Dorsolateral prefrontal cortex (tissue), 122 donors: ENCODE measurements at places on chromosomes 12 and 14.

- DNase-seq: no peak
Observed at GRCh38 chr12:125064492-125064891, 743 bp upstream of the AACS start.

DNA sequence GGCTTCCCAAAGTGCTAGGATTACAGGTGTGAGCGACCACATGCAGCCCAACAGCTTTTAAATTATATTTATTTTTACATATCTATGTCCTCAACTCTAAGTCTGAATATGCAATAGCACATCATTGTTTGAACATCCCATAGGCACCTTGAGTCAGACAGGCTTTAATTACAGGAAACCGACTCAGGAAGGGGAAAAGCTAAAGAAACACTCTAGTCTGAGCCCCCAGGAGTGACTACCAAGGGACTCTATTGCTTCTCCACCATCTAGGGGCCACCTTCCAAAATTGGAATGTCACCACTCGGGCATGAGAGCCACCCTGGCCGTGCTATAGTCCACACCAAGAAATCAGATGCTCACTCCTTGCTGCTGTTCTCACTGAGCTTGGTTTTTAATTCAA, 14.0 kb upstream of the MFAP5 start:
- no peak for DNase-seq

DNA sequence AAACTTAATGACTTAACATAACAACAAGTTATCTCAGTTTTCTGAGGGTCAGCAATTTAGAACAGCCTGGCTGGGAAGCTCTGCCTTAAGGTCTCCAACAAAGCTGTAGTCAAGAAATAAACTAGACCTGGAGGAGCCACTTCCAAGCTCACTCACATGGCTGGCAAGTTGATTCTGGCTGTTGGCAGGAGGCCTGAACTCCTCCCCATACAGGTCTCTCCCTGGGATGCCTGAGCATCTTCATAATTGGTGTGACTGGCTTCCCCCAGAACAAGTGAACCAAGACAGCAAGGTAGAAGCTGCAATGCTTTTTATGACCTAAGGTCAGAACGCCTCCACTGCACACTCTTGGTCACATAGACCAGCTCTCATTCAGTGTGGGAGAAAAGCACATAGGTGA, 128.3 kb downstream of the SAMD4A start:
- DNase-seq: no peak

GRCh38 chr14:96103560-96104460, 64.6 kb downstream of the C14orf132 start:
- no peak for DNase-seq

DNA sequence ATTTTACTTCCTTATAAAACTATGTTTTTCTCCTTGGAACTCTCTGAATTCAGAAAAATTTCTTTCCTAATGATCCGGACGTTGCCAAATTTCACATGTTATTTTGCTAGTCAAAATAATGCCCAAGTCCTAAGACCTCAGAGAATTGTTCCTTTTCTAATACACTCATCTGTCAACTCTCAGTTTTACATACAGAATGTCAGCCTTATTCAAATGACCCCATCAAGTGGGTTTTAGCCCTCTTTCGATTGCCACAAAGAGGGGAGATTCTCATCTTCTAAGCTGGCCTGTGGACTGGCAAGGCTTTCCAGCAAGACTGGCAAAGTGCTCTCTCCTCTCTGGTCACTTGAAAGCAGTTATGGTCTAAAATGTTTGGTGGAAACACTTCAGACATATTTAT, 99.3 kb upstream of the GPHB5 start:
- no peak for DNase-seq

GRCh38 chr12:32418221-32418620, 18.9 kb downstream of the FGD4 start:
- no peak for DNase-seq

DNA sequence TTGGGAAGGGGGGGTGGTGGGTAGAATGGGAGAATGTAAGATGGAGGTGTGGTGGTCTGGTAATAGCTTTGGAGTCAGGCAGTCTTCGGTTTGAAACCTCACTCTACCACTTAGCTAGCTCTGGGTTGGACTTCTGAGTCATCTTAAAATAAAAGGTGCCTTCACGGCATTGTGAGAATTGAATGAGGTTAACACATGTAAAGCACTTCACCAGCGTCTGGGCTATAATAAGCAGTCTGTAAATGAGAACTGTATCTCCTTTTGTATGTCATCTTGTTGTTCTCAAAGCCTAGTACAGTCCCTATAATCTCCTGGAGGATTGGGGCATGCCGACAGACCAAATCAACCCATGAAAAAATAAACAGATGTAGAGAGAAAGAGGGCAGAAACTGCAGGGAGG, 11.2 kb downstream of the C2CD5 start:
- DNase-seq: no peak

GRCh38 chr12:4037747-4038312, 164.6 kb upstream of the PARP11 start:
- DNase-seq: no peak

GRCh38 chr12:23426328-23426727, 523.1 kb downstream of the SOX5 start:
- DNase-seq: no peak

GRCh38 chr14:20512177-20512905, 7.0 kb downstream of the RNASE10 start:
- no peak for DNase-seq

DNA sequence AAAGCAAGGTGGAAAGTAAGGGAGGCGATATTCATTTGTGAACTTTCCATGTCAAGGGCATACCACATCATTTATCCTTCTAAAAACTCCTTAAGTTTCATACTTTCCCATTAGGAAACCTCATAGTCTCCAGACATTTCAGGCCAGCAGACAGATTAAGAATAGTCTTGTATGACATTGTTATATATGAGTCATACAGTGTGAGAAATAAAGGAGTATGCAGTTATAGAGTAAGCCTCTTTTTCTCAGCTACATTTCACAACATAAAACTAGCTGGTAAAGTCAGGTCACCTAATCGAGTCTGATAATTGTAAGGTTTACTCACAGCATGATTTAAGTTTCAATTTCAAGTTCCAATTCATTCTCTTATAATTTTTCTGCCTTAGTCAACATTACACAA, 164.3 kb downstream of the GRIP1 start:
- DNase-seq: no peak

DNA sequence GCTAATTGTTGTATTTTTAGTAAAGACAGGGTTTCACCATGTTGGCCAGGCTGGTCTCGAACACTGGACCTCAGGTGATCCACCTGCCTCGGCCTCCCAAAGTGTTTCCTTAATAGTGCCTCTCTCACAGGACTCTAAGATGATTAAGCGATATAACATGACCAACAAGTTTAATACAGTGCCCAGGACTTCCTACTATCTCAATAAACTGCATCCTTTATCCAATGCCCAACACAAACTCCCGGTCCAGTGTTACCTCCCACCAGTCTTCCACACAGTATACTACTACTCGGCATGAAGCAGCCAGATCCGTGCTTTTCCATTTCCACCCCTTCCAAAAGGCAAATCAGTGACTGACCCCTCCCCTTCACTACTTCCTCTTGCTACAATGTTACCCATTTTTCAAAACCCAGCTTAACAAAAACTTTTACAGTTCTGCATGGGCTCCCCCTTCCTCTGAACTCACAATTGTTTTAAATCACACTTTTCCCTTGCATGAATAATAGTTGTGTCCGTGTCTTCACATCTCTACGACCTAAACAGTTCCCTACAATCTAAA, 900 bp downstream of the NOP2 start:
- DNase-seq: no peak

DNA sequence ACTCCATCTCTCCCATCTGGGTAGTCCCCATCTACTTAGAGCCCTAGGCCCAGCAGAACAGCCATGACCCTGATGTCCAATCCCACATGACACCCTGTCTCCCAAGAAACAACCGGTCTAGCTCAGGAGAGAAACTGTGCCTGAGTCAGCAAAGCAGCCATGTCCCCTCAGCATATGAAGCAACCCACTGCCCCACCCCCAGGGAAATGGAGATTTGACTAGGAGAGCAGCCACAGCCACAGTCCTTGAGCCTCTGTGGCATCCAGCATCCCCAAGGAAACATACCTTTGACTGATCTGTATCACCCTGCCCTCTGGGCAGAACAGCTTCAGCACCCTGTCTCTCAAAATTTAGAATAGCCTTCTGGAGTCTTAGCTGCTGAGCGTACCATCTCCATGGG, 641.9 kb upstream of the FBXO33 start:
- no peak for DNase-seq

DNA sequence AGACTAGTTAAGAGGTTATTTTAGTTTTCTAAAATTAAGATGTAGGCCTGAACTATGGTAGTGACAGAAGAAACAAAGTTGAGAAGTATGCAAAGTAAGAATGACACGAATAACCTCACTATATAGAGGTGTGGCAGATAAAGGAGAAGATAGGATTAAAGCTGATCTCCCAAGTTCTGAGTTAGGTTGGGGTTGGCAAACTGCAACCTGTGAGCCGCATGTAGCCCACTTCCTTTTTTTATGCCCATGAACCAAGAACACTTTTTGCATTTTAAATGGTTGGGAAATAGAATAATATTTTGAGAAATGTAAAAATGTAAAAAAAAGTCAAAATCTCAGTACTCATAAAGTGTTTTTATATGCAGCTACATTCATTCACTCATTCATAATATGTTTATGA, 34.3 kb downstream of the KTN1 start:
- DNase-seq: no peak

GRCh38 chr14:69261761-69262331, 1.9 kb downstream of the GALNT16 start:
- DNase-seq: no peak

DNA sequence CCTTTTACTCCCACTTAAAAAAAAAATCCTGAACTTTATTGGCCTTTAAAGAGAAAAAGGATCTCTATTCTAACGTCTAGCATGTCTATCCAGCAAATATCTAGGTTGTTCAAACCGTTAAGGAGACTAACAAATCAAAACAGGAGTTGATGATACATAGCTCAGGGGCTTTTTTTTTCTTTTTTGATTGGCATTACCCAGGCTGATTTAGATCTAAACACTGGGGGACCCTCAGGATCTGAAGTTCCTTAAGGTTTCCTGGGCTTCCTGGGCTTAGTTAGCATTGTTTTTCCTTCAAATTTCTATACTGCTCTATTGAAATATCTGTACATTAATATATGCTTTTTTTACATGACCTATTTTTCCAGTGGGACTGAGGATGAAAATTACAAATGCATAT, 42.3 kb downstream of the EFCAB11 start:
- DNase-seq: no peak

- DNase-seq: no peak
Observed at GRCh38 chr12:612886-613285, 50.4 kb downstream of the NINJ2 start.

- no peak for DNase-seq
Observed at GRCh38 chr14:20503898-20504297, 1.4 kb upstream of the RNASE10 start.

DNA sequence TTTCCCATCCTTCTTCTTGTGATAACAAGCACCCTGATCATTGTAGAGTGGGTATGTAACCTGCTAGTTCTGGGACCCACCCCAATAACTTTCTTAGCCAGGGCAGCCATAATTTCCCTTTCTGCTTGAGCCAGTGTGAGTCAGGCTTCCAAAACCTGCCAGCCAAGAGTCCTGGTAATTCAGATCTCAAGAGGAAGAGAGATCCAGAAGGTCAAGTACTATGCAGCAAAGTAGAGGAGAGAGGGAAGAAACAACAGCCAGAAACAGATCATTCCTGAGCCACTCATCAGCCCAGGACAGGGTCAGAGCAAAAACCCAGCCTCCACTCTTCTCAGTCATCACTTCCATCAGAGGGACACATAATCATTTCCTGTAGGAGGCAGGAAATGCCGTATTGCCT, 182.0 kb downstream of the DICER1 start:
- no peak for DNase-seq

- DNase-seq: no peak
Observed at GRCh38 chr12:63802012-63802608, 22.4 kb downstream of the RXYLT1 start.

DNA sequence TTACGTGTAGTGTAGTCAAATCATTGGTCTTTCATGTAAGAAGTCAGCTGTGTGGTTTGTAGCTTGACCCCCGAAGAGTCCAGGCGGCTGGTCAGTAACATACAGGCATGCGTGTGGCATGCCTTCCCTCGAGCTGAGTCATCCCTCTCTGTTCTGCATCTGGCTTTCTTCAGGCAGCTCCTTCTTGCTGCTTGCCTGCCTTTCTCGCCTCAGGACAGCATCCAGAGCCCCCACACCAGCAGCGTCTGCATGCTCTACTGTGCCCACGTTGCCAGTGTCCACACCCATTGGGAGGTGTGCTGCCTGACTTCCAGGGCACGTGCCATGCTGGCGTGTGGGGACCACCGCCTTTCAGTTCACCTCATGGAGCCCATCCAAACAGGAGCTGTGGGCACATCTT, 96.8 kb downstream of the EP400 start:
- DNase-seq: no peak

DNA sequence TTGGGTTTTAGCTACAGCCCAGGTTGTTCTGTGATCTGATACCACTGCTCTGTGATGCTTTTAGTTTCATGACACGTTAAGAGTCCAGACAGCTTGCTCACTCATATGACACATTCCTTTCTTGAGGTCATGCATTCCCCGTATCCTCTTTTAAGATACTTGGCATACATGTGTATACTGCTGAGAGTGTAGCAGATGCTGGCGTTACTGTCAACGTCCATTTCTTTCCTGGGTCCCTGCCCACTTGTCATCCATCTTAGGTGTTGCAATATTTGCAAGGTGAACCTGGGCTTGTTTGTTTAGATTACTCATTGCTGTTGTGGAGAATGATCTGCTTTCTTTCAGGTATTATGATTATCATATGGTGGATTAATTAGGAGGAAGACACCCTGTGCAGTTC, 9.1 kb upstream of the EMP1 start:
- no peak for DNase-seq

GRCh38 chr12:54022960-54023884, 5.0 kb upstream of the HOXC6 start:
- no peak for DNase-seq

DNA sequence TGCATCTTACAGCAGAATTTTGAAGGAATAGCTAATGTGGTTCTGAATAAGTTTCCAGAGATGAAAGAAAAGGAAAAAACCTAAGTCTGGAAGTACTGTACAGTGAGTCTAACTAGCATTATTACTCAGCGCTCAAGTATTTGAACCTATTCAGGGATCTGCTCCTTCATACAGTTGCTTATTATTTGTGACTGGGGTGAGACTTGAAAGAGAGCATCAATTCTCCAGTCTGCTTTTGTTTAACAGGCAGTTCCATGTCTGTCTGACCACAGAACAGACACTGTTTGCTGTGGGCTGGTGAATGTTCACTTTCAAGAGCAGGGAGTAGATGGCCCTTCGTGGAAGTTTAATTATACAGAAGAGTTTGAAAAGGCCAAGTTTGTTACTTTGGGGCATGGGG, 9.3 kb downstream of the ETV6 start:
- DNase-seq: no peak

GRCh38 chr12:130253866-130254265, 83.8 kb upstream of the PIWIL1 start:
- no peak for DNase-seq

DNA sequence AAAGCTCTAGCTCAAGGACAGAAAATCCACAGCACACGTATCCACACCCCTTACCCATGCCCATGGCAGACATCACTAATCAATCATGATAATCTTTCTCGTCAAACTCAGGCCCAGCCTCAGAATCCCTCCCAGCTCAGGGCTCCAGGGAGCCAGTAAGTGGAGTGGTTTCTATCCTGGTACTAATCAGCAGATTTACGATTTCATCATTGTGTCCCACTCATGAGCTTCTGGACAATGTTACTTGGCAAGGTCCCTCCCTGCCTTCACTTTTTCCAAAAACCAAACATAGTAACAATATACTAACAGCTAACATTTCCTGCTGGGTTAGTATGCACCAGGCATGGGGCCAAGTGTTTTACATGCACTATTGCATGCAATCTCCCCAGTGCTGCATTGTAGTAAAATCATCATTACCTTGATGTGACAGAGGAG, 45.8 kb upstream of the NCOR2 start:
- no peak for DNase-seq
